ENCODE measurements at places on chromosomes 3 and 15. TPM values are rescaled to one million over a fixed set of nuclear protein-coding genes. Genes with fewer than 3 reads are reported as not detected.

DNA sequence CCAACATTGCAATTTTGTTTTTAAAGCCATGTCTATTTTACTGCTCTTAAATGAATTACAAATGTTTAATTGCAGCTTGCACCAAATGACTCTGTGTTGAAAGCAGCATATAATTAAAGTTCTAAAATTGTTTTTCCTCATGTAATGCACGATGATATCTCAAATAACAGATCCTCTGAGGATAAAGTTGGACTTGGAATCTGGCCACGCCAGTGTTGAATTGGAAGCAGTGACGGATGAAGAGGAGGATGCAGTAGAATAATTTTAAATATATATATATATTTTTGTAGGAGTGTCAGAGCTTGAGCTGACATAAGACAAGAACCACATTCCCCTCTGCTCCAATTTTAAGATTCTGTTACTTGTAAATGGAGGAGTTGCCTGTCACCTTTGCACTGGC, 406.6 kb upstream of the DPPA4 start:
- DNase-seq = peak; percentile 36

GRCh38 chr3:11244121-11244677, 28.0 kb upstream of the ATG7 start:
- DNase-seq = no peak

DNA sequence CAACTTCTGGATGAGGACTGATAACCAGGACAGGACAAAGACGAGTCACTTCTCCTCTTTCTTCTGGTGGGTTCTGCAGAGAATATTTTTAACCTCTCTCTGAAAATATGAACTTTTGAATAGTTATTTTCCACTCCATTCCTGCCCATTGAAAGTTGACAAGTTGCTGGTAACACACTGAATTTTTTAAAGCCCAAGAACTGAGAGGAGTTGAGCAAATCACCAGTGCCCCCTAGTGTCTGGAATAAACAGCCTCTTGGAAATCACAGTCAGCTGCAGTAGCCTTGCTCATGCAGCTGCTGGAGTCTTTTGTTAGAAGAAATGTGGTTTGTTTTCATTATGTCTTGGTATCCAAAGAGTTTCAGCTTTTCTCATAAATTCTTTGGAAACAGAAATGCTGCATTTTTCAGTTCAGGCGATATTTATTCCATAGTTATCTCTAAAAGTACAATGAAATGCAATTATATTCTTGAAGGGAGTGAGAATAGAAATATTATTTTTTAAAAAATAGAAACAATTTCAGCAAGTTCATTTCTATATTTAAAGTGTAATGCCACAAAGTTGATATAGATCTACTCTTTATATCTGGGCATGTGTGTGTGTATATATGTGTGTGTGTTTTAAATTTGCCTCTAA, 741.0 kb upstream of the CBLB start:
- peak; percentile 96 for DNase-seq

DNA sequence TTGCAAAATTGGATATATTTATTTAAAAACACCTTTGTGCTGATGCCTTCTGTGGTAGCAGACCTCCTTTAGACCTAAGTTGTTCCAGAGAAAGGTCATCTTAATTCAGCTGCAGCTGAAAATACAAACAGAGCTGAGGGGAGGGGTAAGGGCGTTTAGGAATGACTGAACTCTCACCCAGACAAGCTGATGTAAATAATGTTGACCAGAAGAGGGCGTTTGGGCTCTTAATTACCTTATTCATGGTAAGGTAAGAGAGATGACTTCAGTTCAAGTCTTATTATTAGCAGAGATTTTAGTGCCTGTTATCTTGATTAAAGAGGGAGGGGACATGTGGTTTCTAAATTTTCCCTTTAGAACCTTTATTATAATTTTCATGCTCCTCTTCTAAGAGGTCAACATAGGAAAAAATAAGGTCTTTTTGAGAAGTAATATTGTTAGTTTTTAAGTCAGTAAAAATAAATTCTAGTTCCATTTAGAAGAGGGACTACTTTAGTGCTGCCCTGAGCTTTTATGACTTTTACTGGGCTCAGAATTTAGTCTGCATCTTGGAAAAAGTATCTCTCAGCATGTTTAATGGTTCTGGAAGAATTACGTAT, 46.3 kb downstream of the GPR171 start:
- DNase-seq = peak; percentile 50

- no peak for DNase-seq
These were observed 364.3 kb upstream of the BCHE start for GRCh38 chr3:166201476-166201875.

GRCh38 chr15:37743826-37744225, 190.6 kb upstream of the TMCO5A start:
- no peak for DNase-seq

DNA sequence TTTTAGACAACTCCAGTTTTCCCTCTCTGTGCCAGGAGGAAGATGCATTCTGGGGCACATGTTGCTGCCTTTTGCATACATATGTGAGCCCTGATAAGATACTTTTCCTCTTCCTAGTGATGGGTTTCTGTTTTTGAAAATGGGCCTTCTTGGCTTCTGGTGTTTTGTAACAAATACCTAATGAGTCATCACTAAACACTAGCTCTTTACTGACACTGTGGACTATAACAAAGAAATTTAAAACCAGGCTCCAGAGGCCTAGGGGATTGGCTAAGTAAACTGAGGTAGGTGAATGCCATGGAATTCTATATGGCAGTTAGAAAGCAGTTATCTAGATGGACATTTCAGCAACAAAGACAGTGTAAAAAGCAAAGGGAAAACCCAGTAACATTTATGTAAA, 93.4 kb upstream of the NR2E3 start:
- DNase-seq = no peak

- peak; percentile 37 for DNase-seq
These were observed 56.3 kb upstream of the TMCO5A start for GRCh38 chr15:37877851-37878741.

GRCh38 chr3:150462108-150462507, 54.0 kb downstream of the TSC22D2 start:
- no peak for DNase-seq

DNA sequence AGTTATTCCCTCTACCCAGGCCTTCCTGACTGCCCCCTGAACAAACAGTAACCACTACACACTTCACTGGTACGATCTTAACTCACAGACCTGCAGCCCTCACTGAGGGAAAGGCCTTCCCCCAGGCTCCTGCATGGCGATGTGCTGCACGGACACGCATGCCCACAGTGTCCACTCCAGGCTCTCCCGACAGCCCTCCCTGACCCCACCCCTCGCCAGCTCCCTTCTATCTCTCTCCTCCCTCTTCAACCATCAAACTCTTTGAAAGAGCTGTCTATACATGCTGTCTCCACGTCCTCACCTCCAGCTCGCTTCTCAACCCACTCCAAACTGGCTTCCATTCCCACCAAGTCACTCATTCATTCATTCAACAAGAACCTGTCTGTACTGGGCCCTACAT, 3.9 kb downstream of the SCN5A start:
- DNase-seq = no peak

DNA sequence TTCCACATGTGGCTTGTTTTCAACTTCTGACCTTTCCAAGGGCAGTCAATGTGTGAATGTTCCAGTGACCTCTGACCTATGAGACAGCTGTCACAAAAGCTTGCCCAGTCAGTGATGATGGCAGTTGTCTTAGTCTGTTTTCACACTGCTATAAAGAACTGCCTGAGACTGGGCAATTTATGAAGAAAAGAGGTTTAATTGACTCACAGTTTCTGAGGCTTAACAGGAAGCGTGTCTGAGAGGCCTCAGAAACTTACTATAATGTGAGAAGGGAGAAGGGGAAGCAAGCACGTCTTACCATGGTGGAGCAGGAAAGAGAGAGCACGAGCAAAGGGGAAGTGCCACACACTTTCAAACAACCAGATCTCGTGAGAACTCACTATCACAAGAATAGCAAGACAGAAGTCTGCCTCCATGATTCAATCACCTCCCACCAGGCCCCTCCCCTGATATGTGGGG, 95.6 kb downstream of the ECT2 start:
- no peak for DNase-seq

GRCh38 chr15:55318588-55319494, at the start of the genes PIGB and PIGBOS1:
PIGB (plus strand) TSS chr15:55319222; CDS start chr15:55319251, 29 bp downstream.
PIGBOS1 (minus strand) TSS chr15:55319123; CDS start chr15:55317792, 1,331 bp downstream.
- peak; percentile 96 for DNase-seq

DNA sequence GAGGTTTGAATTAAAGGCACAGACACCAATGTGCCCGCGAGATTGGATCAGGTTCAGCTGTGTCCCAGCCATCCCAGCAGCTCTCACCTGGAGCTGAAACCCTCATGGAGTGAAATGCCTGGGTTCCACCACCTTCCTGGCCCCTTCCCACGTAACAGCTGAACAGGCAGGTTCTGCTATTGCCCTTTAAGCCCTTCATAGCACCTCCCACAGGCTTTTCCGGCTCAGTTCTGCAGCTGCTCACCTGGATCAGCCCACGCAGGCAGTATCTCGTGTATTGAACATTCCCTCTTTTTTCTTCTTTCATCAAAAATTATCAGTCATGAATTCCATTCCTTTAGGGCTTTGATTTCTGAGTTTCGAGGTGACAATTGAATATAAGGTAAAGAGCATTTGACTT, 129.8 kb downstream of the SLC9A9 start:
- DNase-seq = no peak

DNA sequence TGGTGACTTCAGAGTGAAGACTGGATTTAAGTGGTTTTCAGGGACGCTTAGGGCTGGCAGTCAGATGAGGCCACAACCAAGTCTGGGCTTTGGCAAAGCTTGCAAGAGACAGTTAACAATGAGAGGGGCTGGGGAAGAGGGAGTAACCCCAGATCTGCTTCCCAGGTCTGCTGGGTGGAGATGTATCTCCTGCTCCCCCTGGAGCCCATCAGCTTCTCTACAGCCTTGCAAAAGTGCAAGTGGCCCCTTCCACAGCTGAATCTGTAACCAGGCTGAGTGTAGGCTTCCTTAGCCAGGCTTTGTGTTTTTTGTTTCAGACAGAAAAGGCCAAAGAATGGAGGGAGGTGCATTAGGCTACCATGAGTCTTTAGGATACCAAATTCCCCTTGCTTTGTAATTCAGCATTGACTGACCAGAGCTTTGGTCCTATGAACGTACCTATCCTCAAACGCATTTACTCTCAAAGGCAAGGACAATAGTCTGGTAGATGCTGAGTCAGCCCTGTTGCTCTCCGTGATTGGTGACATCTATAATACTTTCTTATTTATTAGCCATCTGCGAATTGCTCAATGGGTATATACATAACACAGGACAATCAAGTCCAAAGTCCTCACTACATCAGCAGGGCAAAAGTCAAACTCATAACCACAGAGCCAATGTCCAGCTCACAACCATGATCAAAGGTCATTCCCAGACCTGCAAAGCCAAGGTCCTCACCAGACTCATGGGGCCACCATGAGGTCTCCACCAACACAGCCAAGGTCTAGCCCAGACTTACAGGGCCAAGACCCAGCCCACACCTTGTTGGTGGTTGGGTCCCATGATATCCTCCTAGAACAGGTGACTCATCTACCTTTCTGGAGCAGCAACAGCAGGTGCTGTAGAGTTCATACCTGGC, 17.1 kb downstream of the CCDC13 start:
- DNase-seq = peak; percentile 25

RGMA gene
- 62.7 TPM for polyA plus RNA-seq

LRRFIP2 gene
- polyA plus RNA-seq = 31.5 TPM

SCN5A gene
- polyA plus RNA-seq = 2.8 TPM

SSUH2 gene
- 1.7 TPM for polyA plus RNA-seq

SAXO2 gene
- polyA plus RNA-seq = 1.6 TPM

GRAMD1C gene
- polyA plus RNA-seq = 1.1 TPM

C3orf22 gene
- polyA plus RNA-seq = not detected

CLRN1 gene
- polyA plus RNA-seq = 0.98 TPM

BCHE gene
- polyA plus RNA-seq = 77.8 TPM

Data from muscle of leg (tissue), 16 donors.